ENCODE measurements at places on chromosomes 7 and 10.

DNA sequence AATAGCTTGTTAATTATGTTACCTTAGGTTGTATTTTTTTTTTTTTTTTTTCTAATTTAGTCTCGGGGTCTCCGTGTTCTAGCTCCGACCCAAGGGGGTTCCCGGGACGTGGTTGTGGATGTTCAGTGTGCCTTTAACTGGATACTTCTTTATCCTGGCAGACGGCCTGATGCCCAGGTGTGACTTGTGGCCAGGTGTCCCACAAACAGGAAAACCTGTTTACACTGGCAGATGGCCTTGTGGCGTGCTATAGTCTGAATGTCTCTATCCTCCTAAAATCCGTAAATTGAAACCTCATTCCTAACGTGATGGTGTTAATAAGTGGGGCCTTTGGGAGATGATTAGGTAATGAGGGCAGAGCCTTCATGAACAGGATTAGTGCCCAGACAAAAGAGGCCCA lies 546.4 kb upstream of the C7orf33 start:
- DNase-seq, result no peak

GRCh38 chr7:75987026-75987804 lies 7.2 kb downstream of the TMEM120A start:
- no peak for DNase-seq

- no peak for DNase-seq
Measured at GRCh38 chr7:46360811-46361210, 439.7 kb upstream of the IGFBP3 start.

DNA sequence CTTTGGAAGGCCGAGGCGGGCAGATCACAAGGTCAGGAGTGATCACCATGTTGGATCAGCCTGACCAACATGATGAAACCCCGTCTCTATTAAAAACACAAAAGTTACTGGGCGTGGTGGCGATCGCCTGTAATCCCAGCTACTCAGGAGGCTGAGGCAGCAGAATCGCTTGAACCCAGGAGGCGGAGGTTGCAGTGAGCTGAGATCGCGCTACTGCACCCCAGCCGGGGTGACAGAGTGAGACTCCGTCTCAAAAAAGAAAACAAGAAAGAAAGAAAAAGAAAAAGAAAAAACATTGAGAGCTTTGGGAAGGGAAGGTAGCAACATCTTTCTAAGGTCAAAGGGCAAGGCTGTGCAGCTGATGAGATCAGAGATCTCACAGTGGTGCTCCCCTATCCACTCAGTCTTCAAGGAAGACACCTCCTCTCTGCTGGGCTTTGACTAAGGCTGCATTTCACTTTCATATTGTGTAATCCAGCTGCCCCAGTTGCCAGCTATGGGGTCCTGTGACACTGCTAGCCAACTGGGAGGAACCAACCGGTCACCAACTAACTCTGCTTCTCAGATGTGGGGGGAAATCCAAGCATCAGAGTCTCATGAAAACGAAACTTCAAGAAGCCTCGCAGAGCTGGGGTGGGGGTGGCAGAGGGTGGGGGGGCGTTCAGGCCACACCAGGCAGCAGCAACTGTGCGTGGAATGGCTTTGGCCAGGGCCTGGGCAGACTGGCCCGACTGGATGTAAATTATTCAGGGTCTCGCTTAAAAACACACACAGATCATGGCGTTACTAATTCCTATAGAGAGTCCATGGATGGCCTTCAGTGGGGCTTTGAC lies 1.5 kb downstream of the IL15RA start:
- no peak for DNase-seq
